ENCODE measurements at places on chromosomes 12 and 14.

GRCh38 chr12:3135522-3136461 is 58.6 kb downstream of the TSPAN9 start:
- no peak for DNase-seq

- DNase-seq, result peak; percentile 10
Measured at GRCh38 chr12:122282061-122282460, 15.8 kb upstream of the VPS33A start.

GRCh38 chr12:89863968-89864367 is 155.3 kb upstream of the ATP2B1 start:
- DNase-seq, result no peak

GRCh38 chr14:80560800-80561657 is 349.7 kb upstream of the DIO2 start:
- no peak for DNase-seq

GRCh38 chr12:1474041-1474573 is 120.3 kb downstream of the FBXL14 start:
- peak; percentile 75 for DNase-seq

GRCh38 chr12:129186952-129187351 is 333.7 kb downstream of the GLT1D1 start:
- no peak for DNase-seq

GRCh38 chr12:2940564-2940963 is 18.6 kb upstream of the TEAD4 start:
- DNase-seq, result no peak

GRCh38 chr12:53413485-53414204 is 10.0 kb upstream of the AMHR2 start:
- no peak for DNase-seq

DNA sequence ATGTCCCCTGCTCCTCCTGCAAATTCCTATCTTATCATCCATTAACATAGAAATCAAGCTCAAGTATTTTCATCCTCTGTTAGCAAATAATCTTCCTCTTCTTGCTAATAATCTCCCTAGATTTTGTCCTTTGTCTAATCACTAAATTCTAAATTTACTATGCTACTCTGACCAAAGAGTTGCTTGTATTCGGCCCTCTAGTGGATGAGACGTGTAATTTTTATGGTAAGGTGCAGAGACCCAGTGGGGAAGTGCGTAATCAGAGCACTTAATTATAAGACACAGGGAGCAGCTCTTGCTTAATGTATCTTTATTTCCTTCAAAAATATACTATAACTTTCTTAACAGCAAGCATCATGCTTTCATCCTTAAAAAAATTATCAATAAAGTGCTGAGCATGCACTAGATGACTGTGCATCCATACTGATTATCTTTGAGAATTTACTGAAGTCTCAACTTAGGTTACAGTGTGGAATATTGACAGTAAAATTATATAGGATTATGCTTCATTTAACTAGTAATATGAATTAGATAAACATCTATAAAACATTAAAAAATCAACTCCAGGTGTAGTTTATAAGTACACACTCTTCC is 212.6 kb downstream of the SLC16A7 start:
- DNase-seq, result no peak

DNA sequence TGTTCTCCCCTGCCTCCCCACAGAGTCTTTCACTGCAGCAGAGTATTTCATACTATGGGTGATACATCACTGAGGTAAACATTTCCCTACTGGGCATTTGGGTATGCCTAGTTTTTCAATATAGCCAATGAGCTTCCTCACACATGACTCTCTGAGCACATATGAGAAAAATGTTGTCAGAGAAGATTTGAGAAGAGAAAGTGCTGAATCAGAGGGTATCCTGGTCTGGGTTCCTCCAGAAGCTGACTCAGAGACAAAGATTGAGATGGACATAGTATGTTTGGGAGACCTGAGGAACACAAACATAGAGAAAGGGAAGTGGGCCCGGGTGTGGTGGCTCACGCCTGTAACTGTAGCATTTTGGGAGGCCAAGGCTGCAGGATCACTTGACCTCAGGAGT is 12.6 kb downstream of the SLC8B1 start:
- DNase-seq, result no peak

- DNase-seq, result no peak
Measured at GRCh38 chr12:85956081-85956480, 82.0 kb downstream of the NTS start.

DNA sequence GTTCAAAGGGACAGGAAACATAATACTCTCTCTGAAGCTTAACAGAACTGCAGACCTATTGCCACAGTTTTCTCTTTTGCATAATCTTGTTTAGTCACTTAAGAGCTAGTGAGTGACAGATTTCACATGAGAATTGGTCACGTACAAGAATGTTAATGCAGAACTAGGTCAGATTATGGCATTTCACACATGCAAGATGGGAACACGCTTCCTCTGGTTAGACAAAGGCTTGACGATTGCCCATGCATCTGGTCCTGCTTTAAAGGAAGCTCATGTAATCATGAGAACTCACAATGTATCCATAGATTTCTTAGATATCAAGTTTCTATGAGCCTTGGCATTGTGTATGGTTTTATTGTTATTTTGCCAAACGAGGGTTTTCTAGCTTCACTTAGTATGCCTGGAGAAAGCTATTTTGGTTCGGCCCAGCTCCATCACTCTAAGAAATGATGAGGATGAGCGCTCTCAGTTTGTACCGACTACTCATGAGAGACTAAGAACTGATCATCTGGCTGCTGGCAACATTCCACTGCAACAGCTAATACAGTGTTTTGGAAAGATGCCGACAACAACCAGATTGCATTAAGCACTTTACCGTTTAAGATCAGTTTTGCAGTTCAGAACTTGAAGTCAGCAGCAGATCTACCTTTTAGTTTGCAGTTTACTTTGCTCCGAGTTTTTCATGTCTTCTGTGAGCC is 380.0 kb downstream of the DIO2 start:
- DNase-seq, result no peak

GRCh38 chr12:84161296-84161695 is 751.3 kb downstream of the SLC6A15 start:
- peak; percentile 49 for DNase-seq

GRCh38 chr14:28571636-28572035 is 195.0 kb upstream of the FOXG1 start:
- DNase-seq, result no peak

- DNase-seq, result no peak
Measured at GRCh38 chr14:30462358-30462757, 96.6 kb upstream of the G2E3 start.

DNA sequence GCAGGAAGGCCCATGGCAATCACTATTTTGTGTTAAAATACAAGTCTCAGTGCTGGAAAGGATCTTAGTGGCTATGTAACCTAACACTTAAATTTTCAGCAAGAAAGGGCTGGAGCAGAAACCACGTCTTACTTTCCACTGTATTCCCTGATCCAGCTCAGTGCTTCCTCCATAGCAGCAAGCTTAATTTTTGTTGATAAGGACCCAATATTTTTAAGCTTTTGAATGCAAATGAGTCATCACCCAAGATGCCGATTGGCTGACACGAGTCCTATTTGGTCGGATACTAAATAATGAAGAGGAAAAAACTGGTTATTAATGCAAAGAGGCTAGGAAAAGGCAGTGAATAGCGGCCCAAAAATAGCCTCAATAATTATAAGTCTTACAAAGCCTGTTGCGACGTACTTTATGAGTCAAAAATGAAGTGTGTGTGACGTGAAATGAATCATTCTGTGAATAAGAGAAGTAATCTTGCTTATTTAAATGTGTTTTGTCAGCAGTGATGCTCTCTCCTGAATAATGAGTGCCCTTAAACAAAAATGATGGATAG is 46.9 kb upstream of the IGF1 start:
- no peak for DNase-seq

- no peak for DNase-seq
Measured at GRCh38 chr12:122835750-122836026, 431 bp downstream of the HIP1R start.

- DNase-seq, result no peak
Measured at GRCh38 chr12:126036348-126036747, 971.1 kb downstream of the AACS start.

GRCh38 chr14:26199590-26200370 is 398.1 kb downstream of the NOVA1 start:
- DNase-seq, result no peak

DNA sequence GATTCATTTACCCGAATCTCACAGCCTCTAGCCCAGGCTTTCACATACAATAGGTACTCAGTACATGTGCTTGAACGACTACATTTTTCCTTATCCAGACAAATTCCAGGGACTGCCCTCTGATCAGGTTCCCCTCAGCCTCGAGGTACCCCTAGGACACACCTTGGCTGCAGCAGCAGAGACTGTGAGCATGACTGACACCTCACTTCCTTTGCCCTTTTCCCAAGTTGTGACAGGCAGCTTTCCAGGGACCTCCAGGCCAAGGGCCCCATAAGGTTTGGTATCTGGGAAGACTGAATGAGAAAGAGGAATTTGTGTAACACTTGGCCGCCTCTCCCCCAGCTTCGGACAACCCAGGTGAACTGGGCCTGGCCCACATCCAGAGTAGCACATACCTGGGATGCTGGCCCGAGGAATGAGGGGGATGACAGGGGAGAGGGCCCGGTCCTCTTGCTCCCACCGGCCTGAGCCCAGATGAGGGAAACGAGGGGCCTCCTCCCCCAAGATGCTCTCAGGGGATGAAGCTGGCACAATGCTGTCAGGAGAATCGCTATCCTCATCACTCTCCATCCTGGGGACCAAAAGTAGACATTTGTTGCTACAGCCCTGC is 10.2 kb upstream of the PRKAG1 start:
- DNase-seq, result no peak

- DNase-seq, result no peak
Measured at GRCh38 chr12:22201101-22201500, 133.4 kb downstream of the ST8SIA1 start.

DNA sequence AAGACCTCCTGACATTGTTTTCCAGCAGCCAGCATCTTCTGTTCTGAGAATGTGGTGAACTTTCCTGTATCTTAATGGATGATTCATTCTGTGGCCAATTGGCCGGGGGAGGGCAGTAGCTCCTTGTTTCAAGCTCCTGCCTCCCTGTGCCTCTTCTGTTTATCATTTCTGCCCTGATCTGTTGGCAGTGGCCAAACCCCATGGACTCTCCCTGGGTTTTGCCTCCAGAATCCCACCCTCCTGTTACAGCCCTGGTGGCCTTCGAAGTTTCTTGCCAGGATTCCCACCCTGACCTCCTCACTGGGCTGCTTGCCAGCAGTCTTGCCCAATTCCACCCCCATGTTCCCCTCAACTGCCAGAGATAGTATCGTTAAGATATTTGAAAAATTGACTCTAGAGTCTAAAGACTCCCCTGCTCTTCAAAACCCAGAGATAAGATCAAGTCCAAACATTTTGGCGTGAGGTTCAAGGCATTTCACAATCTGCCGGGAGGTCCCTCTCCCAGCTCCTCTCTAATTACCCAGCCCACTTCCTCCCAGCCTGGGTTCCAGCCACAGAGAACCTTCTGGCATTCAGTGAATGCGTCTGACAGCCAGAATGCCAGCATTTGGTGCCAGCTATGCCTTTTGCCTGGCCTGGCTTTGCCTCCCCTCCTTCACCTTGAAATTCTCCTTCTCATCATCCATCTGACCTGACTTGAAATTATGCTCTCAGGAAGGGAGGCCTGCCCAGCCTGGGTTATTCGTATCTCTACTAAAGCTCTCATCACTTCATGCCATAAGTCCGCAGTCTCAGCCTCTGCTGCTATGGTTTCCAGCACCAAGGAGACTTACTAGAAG is 37.7 kb upstream of the TXNRD1 start:
- DNase-seq, result peak; percentile 67

DNA sequence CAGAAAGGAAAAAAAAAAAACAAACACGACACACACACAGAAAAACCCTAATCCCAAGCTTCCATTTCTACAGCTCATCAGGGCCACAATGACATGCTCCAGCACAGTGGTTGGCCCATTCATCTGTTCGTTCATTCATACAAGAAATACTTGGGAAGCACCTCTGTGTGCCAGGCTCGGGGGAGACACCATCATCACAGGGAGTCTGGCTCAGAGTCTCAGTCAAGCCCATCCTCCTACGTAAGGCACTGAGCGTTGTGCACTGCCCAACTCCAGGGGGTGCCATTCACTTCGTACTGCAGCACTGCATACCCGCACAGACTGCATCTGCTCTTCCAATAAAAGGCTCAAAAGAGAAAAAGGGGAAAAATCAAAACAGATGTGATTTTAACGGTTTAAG is 15.3 kb downstream of the VPS37B start:
- no peak for DNase-seq

GRCh38 chr12:117015811-117016210 is 83.4 kb downstream of the TESC start:
- no peak for DNase-seq

- no peak for DNase-seq
Measured at GRCh38 chr14:56297449-56297848, 179.2 kb downstream of the PELI2 start.

DNA sequence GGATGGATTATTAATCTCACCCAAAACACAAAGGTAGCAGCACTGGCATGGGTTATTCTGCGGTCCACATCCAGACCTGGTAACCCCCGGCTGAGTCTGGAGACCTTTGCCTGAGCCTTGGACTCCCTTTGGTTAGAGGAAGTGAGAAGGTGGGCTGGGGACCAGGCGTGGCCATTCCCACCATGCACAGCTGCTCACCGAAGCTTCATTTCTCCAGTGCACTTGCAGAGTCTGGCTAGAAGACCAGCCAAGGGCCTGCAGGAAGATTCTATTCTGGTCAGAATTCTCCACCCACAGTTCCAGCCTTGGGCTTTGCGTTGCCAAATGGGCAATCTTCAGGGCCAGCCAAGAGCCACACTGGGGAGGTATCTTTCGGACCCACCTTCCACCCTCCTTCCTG is 73.0 kb downstream of the LGMN start:
- DNase-seq, result no peak

All from smooth muscle cell of the brain vasculature (primary cell).